HS-5 (cell line): ENCODE measurements at places on chromosomes 5 and 9.

- no peak for DNase-seq
Measured at GRCh38 chr5:115774684-115775083, 41.8 kb downstream of the CDO1 start.

DNA sequence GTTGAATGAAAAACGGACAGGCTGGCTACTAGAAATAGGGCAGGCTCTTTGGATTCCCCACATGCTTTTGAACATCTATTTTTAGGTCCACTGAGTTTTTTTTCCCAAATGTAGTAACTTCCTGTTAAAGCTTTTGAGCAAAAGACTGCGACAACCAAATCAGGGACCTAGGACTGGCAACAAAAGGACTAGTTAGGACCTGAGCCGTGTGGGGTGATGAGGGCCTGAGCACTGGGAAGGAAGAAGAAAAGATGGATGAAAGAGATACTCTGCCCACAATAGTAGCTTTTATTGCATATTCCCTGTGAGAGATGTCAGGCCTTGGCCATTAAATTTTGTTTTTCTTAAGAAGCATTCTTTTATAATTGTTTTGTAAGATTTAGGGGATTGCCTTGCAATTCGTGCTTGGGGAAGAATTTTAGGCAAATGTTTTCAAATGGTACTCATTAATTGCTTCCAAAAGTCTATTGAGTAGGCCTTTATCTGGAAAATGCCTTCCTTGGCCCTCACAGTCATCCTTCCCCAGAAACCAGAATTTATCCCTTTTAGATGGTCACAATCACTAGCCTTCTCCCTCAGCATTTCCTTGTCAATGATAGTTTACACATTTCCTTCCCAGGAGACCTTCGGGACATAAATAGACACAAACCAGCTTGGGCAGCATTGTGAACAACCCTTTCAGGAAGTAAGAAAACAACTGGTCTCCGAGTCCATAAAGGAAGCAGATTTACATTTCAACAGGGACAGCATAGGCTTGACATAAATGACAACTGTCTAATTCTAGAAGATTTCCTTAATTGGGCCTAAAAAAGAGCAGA lies 166.5 kb downstream of the RMI1 start:
- DNase-seq: no peak

DNA sequence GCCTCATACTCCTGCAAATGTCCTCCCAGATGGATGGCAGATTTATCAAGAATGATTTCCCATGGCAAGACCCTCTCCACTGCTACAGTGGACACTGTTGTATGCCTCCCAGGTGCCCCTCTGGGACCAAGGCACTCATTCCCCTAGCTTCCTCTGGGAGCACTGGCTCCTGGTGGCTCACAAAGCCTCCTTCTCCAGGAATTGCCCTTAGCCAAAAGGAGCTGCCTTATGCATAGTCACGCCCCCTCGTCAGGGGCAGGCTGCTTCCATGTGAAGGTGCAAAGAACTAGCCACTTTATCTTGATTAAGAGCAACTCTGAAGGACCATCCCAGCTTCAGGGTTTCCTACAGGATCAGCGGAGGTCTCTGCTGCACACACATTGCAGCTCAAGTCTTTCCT lies 358.1 kb downstream of the CDK5RAP2 start:
- no peak for DNase-seq

GRCh38 chr9:21994556-21995005 lies at the start of gene CDKN2B-AS1:
Gene CDKN2B-AS1, plus strand, starts transcription at chr9:21994791.
- peak; percentile 56 for DNase-seq

- no peak for DNase-seq
Measured at GRCh38 chr9:99180199-99180598, 41.5 kb downstream of the ALG2 start.

DNA sequence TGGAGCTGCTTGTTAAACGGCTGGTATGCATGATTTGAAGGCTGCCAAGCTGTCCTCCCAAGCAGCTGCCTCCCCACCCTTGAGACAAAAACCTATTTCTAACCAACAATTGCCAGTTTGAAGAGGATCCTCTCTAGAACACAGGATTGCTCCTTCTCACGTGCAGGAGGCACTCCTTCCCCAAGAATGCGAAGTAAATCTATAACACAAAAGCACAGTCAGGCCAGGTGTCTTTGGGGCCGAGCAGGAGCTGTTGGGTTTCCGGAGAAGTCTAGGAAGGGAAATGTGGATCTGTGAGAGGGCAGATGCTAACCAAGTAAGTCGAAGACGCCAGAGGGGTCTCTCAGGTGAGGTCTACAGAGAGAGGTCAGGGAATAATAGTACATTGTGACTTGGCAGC lies 35.4 kb upstream of the GNPDA1 start:
- no peak for DNase-seq

- peak; percentile 67 for DNase-seq
Measured at GRCh38 chr5:159133041-159133741, 33.5 kb upstream of the EBF1 start.

- DNase-seq: no peak
Measured at GRCh38 chr9:127904561-127905003, 5.2 kb upstream of the ST6GALNAC6 start.
